Midbrain (tissue), 1 donor: ENCODE measurements at places on chromosomes 1 and 21.

- DNase-seq, result no peak
Observed at GRCh38 chr1:13842497-13842896, 142.5 kb downstream of the PRDM2 start.

DNA sequence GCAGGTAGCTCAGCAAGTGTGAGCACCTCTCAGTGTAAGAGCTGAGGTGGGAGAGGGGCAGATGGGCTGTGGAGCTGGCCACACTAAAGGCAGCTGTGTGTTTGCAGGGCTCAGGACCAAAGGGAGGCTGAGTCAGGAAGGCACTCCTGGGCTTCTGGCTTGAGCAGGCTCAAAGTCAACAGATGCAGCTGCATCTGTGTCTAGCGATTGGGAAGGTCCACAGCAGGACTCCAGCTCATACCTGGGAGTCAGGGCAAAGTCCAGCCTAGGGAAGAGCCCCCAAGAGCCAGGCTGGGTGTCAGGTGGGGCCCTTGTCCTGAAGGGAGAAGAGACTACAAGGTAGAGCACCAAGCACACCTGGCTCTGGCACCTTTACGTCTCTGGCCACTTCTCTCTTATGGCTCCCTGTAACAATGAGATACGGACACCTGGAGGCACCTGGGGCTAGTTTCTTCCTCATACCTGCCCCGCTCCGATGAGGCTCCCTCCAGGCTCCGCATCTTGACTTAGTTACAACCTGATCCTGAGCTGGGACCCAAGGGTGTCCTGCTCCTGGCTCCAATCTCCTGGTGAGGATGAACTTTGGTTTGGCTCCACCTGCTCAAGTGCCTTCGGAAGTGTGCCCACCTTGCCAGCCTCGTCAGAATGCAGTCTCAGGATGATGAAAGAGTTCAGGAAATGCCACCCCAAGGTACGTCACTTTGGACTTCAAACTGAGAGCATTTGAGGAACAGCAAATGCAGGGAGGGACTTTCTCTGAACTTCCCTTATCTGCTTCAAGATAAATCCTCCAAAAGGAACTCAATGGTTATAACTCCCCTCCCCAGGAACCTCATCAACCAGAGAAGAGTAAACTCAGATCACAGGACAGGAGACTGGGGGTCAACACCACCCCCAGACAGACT, 21.5 kb upstream of the SLC2A1 start:
- no peak for DNase-seq

GRCh38 chr1:89908672-89909436, 86.1 kb upstream of the ZNF326 start:
- DNase-seq, result no peak

GRCh38 chr1:115013792-115014191, 15.8 kb upstream of the TSHB start:
- no peak for DNase-seq

DNA sequence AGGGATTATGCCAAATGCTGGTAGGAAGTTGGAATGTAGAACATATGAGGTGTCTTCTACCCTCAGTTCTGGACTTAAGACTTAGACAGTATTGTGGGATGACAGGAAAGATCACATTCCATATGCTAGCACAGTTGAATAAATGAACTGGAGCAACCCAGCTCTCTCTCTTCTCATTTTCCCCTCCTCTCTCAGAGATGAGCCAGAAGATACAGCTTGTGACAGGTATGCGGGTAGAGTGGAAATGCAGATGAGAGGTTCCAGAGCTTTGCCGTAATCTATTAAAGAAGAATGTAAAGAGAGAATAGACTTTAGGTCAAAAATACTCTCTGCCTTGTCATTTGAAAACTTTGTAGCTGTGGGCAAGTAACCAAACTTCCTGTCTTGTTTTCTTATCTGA, 32.5 kb upstream of the HMCN1 start:
- DNase-seq, result no peak

GRCh38 chr1:17857996-17858395, 102.9 kb downstream of the ACTL8 start:
- no peak for DNase-seq

GRCh38 chr1:150660584-150660983, 31.2 kb upstream of the ENSA start:
- no peak for DNase-seq

GRCh38 chr1:84971957-84972356, 25.0 kb downstream of the MCOLN2 start:
- DNase-seq, result no peak

GRCh38 chr1:235297579-235297978, 30.4 kb downstream of the ARID4B start:
- DNase-seq, result no peak

DNA sequence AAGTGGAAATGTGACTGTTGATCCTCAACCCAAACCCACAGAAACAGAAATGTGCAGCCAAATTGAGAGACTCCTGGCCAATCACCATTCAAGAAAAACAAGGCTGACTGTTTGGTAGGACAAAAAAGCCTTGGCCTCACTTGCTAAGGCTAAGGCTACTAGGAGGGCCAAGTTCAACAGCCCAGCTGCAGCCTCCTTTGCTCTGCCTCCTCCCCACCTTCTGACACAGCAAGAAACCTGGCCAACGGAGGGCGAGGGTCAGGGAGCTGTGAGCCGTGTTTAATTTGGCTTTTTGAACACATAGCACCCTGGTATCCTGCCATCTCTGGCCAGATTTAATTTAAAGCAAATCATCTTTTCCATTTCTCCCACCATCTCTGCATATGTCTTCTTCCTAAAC, 165.8 kb upstream of the RAB4A start:
- DNase-seq, result peak; percentile 21

GRCh38 chr1:3037281-3038040, 16.2 kb downstream of the ACTRT2 start:
- DNase-seq, result no peak

GRCh38 chr1:59759156-59759925, 55.4 kb upstream of the HOOK1 start:
- DNase-seq, result peak; percentile 88

DNA sequence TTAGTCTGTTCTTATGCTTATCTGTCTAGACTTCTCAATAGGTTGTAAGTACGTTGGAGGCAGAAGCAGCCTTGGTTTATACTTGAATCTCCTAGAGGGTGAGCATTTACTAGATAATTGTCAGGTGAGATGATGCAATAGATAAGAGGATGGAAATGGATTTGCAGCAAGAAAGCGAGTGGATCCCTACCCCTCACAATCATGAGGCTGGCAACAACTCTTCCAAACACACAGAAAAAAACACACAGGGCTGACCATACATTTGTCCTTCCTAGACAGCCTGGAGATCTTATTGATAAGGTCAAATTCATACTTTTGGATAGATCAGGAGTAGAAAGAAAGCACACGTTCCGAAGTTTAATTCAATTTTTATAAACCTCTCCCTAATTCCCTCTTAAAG, 481.4 kb upstream of the CAMK1G start:
- no peak for DNase-seq

GRCh38 chr1:228180959-228181644, 15.5 kb downstream of the IBA57 start:
- DNase-seq, result no peak

GRCh38 chr1:169509354-169509753, 23.6 kb upstream of the SLC19A2 start:
- DNase-seq, result no peak
